ENCODE measurements at places on chromosomes 11 and 22.

- no peak for DNase-seq
These were observed 8.6 kb downstream of the SNAP29 start for GRCh38 chr22:20867179-20868024.

GRCh38 chr11:76120513-76121101, 85.7 kb downstream of the WNT11 start:
- DNase-seq, result no peak

GRCh38 chr22:50104141-50104544, 14.3 kb downstream of the MOV10L1 start:
- no peak for DNase-seq

DNA sequence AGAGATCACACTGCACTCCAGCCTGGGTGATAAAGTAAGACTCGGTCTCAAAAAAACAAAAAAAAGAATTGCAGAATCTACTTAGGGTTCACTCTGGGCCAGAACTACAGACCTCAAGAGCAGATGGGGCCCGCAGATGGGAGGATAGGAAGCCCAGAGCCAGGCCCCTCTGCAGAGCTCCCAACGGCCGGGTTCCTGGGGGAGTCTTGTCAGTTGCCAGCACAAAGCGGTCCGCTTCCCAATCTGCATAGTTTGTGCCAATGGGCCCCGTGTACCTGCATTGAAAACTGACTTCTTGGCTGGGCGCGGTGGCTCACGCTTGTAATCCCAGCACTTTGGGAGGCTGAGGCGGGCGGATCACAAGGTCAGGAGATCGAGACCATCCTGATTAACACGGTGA, 1.7 kb upstream of the CHID1 start:
- DNase-seq, result no peak

DNA sequence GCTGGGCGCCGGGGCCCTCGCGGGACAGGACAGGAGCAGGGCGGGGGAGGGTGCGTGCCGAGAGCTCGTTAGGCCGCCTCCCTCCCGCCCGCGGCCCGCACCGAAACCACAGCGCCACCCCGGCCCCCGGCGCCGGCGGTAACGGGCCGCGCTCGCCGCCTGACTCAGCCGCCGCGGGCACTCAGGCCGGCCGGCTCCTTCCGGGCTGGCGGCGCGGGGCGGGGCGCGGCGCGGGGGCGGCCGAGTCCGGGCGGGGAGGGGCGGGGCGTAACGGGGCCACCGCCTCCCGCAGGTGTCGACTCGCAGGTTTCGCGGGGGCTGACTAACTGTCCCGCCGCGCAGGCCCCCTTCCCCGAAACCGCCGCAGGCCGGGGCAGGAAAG, at the start of gene AP5B1:
Gene AP5B1, minus strand, starts transcription at position 207 of the 382 bp plus-strand sequence. CDS start 385 bp downstream, outside the sequence.
- peak; percentile 48 for DNase-seq

- DNase-seq, result no peak
These were observed 330.5 kb downstream of the NXPE2 start for GRCh38 chr11:115008799-115009198.

GRCh38 chr11:116114198-116114651, 610.0 kb upstream of the CADM1 start:
- DNase-seq, result no peak

DNA sequence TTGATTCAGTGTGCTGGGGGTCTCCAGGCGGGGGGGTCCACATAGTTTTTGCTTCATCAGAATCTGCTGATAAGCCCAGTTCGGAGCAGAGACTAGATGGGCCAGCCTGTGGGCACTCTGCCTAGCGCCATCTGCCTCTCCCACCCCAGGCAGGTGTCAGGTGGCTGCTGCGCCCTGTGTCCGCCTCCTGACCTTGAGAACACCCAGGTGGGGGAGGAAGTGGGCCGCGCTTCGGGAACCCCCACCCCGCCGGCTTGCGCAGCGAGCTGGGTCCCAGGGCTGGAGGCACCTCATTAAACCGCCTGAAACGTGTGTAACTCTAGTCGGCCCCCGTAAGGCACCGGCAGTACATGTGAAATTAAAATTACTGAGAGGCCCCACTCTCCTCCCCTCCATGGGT, 113.6 kb downstream of the KCNQ1 start:
- no peak for DNase-seq

DNA sequence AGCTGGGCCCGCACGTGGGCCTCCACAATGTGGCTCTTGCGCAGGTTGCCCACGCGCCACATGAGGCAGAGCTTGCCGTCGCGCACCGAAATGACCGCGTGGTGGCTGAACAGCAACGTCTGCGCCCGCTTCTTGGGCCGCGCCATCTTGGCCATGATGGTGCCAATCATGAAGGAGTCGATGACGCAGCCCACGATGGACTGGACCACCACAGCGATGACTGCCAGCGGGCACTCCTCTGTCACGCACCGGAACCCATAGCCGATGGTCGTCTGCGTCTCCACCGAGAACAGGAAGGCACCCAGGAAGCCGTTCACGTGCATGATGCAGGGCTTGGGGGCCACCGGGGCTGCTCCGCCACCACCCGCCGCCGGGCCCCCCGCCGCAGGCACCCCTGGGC, 27.5 kb downstream of the KCNJ4 start:
- DNase-seq, result no peak

- DNase-seq, result peak; percentile 22
These were observed 16.0 kb upstream of the PRG2 start for GRCh38 chr11:57406337-57406904.

- DNase-seq, result no peak
These were observed 486 bp downstream of the PCNX3 start for GRCh38 chr11:65615950-65616574.

DNA sequence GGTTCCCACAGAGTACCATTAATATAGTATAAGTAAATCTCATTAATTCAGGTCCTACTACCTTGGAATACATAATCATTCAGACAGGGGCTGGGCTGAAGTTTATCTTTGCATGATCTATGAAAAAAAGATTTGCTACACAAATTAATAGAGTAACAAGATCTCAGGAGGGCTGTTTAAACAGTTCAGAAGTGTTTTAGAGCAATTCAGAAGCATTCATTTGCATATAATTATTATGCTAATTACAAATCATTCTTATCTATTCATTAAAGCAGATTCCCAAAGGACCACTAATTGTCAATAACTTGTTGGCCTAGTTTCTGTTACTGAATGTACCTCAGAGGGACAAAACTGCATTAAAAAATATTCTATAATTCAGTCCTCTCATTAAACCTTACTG, 40.5 kb downstream of the PITPNB start:
- DNase-seq, result no peak

DNA sequence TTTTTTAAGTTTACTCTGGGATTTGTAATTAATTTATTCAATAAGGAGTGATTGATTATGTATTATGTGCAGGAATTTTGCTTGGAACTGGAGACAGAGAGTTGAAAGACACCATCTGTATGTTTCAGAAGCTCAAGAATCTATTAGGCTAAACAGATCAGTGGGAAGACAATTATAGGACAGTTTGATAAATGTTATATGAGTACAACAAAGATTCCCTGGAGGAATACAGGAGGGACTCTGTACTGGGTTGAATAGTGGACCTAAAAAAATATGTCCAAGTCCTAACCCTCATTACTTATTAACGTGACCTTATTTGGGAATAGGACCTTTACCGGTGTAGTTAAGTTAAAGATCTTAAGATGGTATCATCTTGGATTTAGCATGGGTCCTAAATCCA, 681.2 kb downstream of the NELL1 start:
- no peak for DNase-seq

DNA sequence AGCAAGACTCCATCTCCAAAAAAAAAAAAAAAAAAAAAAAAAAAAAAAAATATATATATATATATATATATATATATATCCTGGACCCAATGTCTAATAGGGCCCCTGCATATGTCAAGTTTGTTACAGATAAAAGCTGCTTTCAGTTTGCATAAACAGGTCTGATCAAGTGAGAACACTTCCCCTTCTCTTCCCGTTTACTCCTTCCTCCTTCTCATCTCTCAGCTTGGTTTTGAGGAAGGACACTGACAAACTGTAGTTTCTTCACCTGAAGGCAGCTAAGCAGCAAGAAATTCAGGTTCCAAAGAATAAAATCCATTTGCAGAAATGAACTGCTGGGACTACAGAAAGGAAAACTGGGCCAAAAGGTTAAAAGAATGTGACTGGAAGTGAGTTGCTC, 11.7 kb downstream of the THOC5 start:
- no peak for DNase-seq

DNA sequence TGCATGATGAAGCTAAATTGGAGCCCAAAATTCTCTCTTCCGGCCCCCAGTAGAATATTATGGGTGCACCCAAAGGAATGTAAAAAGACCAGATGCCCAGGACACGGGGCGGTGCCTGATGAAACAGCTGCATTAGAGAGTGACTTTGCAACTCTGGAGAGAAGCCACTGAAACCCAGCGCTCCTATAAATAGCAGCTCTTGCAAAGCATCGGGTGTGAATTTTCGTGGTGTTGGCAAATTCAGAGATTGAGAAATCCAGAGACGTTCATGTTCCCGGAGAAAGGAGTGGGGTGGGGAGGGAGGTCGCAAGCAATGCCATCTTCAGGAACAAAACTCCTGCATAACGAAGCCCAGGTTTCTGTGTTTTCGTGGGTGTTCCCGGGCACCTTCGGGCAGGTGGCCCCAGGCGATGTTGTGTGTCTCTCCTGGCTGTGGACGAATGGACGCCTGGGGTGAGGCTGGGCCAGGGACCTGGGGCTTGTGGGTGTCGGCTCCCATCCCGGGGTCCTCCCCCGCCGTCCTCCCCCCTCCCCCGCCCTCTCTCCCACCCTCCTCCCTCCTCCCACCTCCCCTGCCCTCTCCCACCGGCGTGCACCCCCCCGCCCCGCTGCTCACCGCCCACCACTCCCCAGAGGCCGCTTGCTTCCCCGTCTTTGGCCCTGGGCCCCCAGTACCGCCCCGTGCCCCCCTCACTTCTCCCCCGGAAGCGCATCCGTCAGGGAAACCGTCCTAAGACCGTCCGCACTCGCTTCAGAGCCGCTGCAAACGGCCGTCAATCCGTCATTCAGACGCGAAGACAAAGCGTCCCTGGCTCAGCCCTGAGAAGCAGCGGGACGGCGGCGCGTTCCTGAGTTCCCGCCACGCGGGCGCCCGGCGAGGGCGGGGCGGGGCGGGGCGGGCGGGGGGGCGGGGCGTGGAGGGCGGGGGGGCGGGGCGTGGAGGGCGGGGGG, 26.7 kb upstream of the TOLLIP start:
- DNase-seq, result peak; percentile 75

- no peak for DNase-seq
These were observed 81.2 kb upstream of the ARHGAP32 start for GRCh38 chr11:129273322-129273721.

DNA sequence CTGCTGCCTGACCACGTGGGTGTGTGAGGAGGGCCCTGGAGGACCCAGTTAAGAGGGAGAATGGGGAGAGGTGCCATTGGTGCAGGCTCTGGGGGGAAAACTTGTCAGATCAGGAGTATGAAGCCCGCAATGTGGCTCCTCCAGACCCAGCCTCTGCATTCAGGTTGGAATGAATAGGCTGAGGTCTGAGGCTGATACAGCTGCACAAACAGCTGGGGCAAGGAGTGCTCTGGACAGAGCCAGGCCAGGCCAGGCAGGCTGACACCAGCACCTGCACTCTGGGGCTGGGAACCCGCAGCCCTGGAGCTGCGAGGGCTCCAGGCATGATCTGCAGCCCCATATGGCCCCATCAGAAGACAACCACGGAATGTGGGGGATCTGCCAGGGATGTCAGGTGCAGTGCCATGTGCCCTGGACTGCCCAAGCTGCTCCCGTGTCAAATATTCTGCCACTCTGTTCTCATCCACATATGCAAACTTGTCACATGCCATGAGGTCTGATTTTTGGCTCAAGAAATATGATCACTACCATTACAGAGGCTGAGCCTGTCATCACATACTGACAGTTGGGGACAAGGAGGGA, 27.2 kb upstream of the KCNJ11 start:
- no peak for DNase-seq

DNA sequence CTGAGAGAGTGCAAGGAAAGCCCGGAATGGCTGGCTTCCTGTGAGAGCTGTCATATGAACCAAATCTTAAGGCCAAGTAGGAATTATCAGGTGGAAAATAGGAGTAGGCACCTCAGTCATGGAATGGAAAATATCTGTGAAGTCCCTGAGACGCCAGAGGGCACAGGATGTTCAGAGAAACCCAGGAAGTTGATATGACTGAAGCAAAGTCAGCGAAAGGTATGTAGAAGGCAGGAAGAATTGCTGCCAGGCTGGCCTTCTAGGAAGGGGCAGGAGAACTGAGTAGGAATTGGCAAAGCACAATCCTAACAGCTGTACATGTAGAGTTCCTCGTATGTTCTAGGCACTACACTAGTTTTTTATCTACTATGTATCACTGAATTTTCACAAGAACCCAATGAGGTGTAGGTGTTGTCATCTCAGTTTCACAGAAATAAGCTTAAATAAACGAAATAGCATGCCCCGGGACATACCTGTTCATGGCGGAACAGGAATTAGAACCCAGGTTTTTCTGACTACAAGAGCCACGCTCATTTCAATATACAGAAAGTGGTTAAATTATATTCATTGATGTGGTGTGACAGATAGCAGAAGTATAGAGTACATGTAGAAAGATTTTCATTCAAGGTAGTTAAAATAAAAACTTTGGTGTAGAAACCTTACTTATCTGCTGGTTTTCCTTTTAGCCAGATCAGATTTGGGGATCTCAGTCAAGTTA, 17.0 kb downstream of the HMGXB4 start:
- no peak for DNase-seq

DNA sequence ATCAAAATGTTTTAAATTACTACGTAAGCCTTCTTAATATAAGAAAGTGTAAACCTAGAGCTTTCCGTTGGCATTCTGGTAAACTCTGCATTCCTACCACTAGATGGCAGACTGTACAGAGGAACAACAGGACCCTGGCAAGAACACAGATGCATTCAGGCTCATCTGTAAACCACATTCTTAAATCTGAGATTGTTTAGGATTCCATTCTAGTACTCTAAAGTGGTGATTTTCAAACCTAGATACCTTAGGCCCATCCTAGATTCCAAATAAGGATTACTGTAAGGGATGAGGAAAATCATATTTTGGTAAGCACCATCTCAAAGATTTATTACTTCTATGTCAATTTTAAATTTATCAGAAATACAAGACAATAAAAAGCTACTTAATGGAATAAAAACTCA, 26.9 kb downstream of the PICALM start:
- peak; percentile 85 for DNase-seq

- peak; percentile 90 for DNase-seq
These were observed at the start of gene SMARCB1 for GRCh38 chr22:23786752-23787599. SMARCB1 (plus strand) TSS chr22:23786966; CDS start chr22:23787170, 204 bp downstream.

Data from HCEC 1CT (cell line).